ENCODE measurements at places on chromosomes 16 and 17.

- DNase-seq = no peak
These were observed 103.7 kb downstream of the NOG start for GRCh38 chr17:56697190-56697589.

DNA sequence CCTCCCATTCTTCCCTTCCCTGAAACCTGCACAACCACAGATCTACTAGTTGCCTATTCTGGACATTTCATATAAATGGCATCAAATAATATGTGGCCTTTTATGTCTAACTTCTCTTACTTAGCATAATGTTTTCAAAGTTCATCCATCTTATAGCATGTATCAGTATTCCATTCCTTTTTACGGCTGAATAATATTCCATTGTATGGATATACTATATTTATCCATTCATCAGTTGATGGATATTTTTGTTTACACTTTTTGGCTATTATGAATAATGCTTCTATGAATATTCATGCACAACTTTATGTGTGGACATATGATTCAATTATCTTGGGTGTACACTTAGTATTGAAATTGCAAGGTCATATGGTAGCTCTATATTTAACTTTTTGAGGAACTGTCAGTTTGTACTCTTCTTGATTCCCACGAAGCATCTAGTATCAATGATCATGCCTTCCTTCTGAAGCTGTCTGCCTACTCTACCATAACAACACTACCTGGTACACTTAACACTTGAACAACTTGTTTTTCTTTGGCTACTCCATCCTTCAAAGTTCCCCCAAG lies 12.7 kb upstream of the CHD3 start:
- no peak for DNase-seq

GRCh38 chr17:429589-429988 lies 77.0 kb upstream of the RPH3AL start:
- no peak for DNase-seq

DNA sequence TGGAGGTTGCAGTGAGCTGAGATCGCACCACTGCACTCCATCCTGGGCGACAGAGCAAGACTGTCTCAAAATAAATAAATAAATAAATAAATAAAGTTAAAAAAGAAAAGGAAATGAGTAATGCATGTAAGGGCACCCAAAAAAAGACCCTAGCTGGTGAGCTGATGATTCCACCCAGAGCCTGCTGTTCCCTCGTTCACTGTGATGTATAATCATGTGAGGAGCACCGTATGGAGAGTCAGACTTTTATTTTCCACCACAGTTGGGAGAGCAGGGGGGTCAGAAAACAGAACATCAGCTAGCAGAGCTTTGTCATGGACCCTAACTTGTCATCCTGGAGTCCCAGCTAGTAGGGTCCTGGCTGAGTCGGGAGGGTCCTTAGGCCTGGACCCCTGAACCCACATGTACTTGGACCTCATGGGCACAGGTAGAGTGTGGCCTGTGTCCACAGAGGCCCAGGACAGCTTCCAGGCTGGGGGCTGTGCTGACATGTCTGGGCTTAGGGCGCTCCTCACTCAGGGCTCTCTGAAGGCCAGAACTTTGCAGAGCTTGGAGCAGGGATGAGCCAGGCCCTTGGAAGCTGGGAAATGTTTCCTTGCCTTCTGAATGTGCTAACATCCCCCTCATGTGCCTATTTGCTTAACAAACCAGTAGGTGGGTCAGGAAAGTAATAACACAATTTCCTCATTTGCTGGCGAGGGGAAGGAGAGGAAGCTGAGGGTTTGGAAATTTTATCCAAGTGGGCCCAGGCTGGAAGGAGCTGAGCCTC lies 18.8 kb upstream of the LASP1NB start:
- DNase-seq = no peak

GRCh38 chr17:79826841-79827578 lies 12.2 kb downstream of the CBX4 start:
- DNase-seq = no peak

GRCh38 chr17:58370309-58370708 lies 18.3 kb upstream of the SUPT4H1 start:
- DNase-seq = no peak

DNA sequence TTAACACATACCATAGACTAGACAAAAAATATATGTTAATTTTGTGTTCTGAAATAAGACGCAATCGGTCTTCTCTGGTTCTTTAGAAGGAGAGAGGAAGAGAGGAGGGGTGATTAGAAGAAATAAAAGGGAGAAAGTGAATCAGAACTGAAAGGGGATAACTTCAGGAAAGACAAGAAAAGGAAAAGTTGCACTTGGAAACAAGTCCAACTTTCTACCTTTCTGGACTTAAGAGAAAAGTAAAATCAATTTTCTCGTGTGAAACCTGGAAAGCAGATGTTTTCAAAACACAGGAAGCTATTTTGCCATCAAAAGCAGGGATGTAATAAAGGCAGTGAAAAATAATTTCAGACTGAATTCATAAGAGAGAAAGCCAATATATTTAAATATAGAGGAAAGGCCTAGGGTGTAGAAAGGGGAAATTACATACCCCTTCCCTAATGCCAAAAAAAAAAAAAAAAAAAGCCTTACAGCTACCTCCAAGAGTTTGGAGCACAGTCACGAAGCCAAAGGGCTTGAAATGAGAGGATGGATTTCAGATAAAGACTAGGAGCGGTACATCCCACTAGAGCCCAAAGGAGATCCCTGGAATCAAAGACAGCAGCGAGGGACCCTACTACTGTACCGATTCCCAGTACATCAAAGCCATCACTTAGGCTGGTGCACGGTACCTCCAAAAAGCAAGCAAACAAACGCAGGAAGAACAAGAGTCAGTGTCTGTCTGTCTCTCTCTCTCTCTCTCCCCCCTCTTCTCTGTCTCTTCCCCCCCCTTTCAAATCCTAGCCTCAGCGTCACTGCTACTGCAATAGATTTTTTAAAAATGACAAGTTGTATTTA lies 12.1 kb upstream of the ZFHX3 start:
- peak; percentile 52 for DNase-seq

- no peak for DNase-seq
These were observed 554 bp downstream of the MTSS2 start for GRCh38 chr16:70685061-70685937.

DNA sequence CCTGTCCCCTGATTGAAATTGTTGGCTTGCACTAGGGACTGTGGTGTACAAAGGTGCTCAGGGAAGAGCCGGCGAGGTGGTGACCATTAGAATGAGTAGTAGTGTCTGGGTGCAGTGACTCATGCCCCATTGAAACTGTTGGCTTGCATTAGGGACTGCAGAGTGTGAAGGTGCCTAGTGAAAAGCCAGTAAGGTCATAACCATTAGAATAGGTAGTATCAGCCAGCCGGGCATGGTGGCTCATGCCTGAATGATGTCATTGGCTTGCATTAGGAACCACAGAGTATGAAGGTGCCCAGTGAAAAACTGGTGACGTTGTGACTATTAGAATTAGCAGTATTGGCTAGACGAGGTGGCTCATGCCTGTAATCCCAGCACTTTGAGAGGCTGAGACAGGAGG lies 78.9 kb downstream of the ABCC6 start:
- no peak for DNase-seq

- DNase-seq = no peak
These were observed 26.8 kb upstream of the ZNF629 start for GRCh38 chr16:30813821-30814189.

- no peak for DNase-seq
These were observed 239.8 kb downstream of the SEC14L1 start for GRCh38 chr17:77380395-77381184.

GRCh38 chr16:50308237-50308965 lies 42.0 kb downstream of the ADCY7 start:
- DNase-seq = no peak

DNA sequence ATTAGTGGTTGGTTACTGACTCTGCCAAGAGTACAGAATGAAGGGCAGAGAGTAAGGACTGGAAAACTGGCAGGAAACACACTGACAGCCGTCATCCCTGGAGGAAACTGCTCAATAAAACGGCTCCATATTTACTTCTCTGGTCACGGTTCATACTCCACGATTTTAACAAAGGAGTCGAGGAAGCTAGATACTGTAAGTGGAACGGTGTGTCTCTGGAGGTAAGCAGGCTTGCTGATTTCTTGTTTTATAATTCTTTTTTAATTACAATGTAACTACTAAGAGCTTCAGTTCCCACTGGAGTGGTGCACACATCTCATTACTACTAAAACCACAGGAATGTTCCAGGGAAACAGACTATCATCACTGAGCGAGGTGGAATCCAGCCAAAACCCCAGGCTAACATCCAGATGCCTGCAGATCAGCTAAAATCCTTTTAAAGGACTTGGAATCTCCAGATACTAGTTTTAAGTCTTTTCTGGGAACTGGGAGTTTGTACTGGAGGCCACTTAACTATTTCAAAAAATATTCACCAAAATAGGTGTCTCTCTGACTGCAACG lies 17.8 kb downstream of the SERPINF1 start:
- DNase-seq = peak; percentile 95

DNA sequence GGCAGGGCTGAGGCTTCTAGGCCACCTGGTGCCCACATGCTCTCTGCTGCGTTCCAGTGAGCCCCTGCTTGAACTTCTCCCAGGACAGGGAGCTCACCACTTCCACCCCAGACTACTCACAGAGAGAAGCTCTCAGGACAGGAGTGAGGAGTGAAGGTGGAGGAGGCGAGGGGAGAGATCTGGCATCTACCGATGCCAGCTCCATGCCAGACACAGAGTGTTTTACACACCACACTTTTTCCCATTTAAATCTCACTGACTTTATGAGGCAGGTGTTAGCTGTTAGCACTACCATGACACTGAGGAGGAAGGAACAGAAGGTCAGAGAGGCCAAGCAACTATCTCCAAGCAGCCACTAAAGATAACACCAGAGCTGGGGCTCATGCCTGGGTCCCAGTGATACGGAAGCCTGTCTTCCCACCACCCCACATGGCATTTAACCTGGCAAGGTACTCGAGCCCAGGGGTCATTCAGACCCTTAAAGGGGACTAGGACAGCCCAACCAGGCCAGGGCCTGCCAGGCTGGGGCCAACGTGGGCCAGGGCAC lies 6.8 kb downstream of the FAM83G start:
- no peak for DNase-seq

- DNase-seq = no peak
These were observed 441.8 kb downstream of the HS3ST4 start for GRCh38 chr16:26133416-26134093.

DNA sequence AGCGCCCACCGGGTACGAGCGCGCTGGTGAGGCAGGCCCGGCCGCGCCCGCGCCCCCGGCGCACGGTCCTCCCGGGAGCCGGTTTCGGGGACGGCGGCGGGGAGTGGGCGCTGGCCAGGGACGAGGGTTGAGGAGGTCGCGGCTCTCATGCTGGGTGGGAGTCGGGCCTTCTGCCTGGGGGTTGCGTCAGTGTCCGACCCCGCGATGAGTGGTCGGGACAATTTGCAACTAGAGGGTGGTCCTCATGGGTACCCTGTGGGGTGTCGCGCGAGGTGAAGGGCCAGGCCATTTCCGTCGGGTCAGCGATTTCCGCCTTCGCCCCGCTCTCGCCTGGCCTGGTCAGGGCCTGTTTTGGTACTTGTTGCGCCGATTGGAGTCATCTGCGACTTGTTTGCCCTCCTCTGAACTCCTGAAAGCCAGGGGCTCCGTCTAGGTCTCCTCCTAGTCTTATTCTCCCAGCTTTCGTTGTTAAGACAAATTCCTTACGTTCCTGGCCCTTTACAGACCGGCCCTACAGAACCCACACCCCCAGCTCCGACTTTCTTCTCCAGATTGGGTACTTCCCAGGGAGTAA lies 14.9 kb downstream of the NAA60 start:
- peak; percentile 59 for DNase-seq

GRCh38 chr17:56111706-56112485 lies 41.4 kb upstream of the ANKFN1 start:
- DNase-seq = peak; percentile 34

GRCh38 chr16:85600530-85601271 lies 12.4 kb upstream of the GSE1 start:
- DNase-seq = no peak

DNA sequence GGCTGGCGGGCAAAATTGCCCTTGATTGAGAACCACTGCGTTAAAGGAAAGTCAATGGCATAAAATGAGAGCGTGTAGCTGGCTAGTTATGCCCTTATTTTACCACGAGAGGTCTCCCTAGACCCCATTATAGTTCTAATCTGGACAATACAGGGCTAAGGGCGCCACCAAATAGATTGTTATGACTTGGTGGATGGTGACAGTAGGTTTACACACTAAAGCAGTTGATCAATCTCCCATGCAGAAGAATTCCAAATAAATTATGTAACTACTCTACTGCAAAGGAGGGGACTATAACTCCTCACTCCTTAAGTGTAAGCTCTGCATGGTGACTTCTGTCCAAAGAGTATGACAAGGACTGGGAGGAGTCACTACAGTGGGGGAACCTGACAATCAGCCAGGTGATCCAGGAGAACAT lies 20.4 kb upstream of the YPEL2 start:
- DNase-seq = peak; percentile 36

DNA sequence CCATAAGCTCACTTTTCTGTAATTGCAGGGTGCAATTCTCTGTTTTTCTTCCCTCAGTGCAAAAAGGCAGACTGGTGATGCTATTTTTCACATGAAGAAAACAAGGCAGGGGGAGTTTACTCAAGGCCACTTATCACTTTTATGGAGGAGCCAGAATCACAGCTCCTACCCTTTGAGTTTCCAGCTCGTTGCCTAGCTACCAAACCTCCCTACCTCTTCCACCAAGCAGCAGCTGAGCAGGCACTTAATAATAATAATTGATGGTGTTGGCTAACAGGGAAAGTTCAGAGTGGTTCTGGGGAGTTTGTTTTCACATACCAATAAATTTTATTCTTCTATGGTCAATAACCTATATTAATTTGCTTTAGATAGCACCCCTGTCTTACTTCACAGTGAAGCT lies 31.9 kb upstream of the MPHOSPH6 start:
- no peak for DNase-seq

- DNase-seq = no peak
These were observed 19.7 kb downstream of the ALOX12B start for GRCh38 chr17:8067806-8068205.

DNA sequence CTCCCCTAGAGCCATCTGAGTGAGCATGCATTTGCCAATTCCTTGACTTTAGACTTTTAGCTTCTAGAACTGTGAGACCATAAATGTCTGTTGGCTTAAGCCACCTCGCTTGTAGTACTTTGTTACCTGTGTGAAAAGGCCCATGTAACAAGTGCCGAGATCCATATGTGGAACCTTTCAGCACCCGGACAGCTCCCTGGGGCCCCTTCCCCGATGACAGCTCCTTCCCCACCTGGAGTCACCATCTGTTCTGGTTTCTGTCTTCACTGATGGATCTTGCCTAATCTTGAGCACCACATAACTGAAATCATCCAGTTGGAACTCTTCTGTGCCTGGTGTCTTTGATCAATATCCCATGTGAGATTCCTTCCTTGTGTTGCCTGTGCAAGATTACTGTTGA lies 78.9 kb upstream of the EEF2KMT start:
- no peak for DNase-seq

DNA sequence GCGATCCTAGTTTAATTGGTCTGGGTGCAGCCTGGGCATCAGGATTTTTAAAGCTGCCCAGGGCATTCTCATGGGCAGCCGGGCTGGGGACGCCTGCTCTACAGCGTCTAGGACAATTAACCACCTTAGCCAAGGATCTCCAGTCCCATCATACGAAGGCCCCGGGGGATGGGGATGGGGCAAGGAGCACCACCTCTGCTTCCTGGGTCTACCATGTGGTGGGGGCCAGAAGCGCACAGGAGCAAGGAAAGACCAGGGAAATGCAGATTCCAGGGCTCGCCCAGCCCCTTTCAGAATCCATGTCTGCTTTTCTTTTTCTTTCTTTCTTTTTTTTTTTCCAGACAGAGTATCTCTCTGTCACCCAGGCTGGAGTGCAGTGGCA lies 29.3 kb downstream of the TBC1D16 start:
- no peak for DNase-seq

Measured in iris pigment epithelial cell (primary cell).